ENCODE measurements at places on chromosomes 2 and 18. TPM values are rescaled to one million over a fixed set of nuclear protein-coding genes. Genes with fewer than 3 reads are reported as not detected.

SPATA3 gene
- total RNA-seq, result not detected

SERPINB8 gene
- total RNA-seq, result 4.7 TPM

ARL4C gene
- 37.3 TPM for total RNA-seq

CFC1 gene
- 1.4 TPM for total RNA-seq

COL3A1 gene
- 4.0 TPM for total RNA-seq

IL36RN gene
- not detected for total RNA-seq

CTLA4 gene
- total RNA-seq, result 0.47 TPM

AP1S3 gene
- total RNA-seq, result 7.4 TPM

LIPG gene
- total RNA-seq, result 1.7 TPM

PRKD3 gene
- 9.1 TPM for total RNA-seq

LONRF2 gene
- total RNA-seq, result 98.8 TPM

CPO gene
- 2.5 TPM for total RNA-seq

IL36G gene
- not detected for total RNA-seq

STPG4 gene
- total RNA-seq, result not detected

Data from dorsolateral prefrontal cortex (tissue), 122 donors.